ENCODE measurements at places on chromosomes 3 and 15.

DNA sequence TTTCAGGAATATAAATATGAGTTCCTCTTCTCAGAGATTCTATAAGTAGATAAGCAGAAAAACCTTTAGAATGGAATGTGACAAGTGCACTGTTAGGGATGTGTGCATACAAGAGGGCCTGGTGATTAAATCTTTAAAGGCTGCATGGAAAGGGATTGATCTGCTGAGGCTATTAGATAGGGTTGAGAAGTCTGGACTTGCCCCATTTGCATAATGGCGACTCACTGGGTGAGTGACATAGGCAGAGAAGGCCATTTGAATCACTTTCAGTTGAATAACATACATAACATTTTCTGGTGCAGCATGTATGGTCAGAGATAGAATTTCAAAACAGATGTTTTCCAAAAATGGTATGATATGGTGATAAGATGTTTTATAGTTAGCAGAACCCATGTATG lies 156.9 kb downstream of the ZNF621 start:
- DNase-seq = no peak

GRCh38 chr15:65550681-65551098 lies 20.4 kb downstream of the HACD3 start:
- DNase-seq = peak; percentile 30

GRCh38 chr3:20905210-20905805 lies 719.3 kb upstream of the SGO1 start:
- DNase-seq = no peak

DNA sequence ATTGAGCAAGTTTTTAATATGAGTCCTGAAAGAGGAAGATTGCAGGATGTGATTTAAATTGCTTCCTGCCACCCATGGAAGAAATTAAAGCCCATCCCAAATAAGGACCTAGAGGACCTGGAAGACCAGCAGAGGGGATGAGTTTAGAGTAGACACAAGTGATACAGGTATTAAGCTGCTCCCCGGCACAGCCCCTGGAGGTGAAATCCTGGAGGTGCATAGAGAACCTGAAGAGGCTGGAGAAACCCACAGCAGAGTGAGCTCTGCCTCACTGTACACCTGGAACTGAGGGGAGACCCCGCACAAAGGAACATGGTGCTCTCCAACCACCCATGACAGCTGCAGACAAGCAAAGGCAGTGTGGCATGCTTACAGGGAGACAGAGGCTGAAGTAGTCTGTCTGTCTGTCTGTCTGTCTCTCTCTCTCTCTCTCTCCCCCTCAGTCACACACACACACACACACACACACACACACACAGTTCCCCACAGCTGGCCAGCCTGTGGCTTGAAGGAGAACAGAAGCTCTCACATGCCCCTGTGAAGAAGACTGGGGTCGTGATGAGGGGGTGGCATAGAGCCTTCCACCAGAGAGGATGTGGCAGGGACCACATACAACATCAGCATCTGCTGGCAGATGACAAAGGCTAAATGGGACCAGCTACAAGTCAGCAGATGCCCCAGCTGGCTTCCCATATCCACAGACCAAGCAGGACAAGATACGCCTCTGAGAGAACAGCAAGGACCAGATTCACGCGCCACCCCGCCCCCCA lies 38.1 kb downstream of the FSIP1 start:
- no peak for DNase-seq

DNA sequence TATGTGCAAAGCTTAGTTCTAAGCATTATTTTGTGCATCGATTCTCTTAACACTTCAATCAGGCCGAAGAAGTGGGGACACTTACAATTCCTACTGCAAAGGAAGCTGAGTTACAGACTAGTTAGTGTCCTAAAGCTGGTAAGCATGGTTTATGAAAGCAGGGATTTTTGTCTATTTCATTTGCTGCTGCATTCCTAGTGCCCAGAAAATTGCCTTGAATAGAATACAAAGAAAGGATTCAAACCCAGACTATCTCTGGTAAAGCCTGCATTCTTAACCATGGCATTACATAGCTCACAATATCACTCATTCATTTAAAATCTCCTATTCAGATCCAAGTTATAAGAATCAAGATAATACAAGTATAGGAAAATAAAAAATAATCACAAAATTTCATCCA lies 24.4 kb upstream of the CPOX start:
- DNase-seq = no peak

- DNase-seq = peak; percentile 38
Measured at GRCh38 chr15:48645558-48646330, at the start of gene FBN1. Gene FBN1 (minus strand): TSS chr15:48645709. CDS start chr15:48644769, 940 bp downstream.
